ENCODE measurements at places on chromosomes 12 and 14.

GRCh38 chr12:79156846-79157463 lies 292.4 kb downstream of the SYT1 start:
- DNase-seq: no peak

- DNase-seq: no peak
Measured at GRCh38 chr14:30287579-30288445, 271.1 kb upstream of the G2E3 start.

GRCh38 chr12:61860451-61860850 lies 399.8 kb upstream of the USP15 start:
- no peak for DNase-seq

DNA sequence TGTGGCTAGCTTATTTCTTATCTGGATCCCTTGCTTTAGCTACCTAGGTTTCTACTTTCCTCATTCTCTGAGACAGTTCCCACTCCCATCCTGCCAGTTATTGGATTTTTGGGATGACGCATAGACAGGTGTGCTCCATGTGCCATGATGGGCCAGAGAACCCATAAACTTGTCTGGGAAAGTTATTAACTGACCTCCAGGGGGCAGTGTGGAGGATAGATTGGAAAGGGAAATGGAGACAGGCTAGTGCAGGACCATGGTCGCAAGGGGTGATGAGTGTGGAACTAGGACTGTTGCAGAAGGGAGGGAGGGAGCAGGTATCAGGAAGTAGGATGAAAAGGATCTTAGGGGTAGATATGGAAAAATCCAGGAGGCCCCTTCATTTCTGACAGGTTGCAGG lies 80.3 kb downstream of the ESRRB start:
- DNase-seq: no peak

DNA sequence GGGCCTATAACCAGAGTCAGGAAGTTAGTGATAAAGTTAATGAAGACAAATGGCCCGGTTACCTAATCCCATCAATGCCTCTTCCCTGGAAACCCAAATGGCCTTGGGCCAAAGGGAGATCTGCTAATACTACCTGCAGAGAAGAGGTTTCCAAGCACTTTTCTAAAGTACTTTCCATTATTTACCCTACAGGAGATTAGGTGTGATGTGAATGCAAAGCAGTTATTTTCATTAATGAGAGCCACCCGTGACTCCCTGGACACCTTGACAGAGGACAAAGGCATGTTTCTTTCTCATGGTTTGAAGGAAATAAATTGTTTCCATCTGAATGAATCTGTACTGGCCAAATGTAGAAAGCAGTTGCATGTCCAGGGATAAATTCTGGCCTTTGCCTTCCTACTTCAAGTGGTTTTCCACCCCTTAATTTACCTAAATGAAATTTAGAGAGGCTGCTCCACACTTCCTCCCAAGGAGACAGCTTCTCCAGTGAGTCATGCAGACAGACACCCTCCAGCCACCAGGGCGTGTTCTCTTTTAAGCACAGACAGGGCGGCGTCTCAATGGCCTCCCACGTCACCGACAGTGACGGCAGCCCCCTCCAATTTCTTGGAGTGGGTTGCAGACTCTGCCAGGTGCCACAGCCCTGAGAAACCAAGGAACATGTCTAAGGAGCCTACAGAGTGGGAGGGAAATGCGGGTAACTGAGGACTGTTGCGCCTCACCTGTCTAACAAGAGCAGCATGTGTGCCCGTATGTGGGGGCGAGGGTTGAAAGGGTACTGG lies 43.9 kb upstream of the GNPNAT1 start:
- no peak for DNase-seq

GRCh38 chr14:105059035-105059924 lies 6.0 kb downstream of the GPR132 start:
- DNase-seq: no peak

- peak; percentile 94 for DNase-seq
Measured at GRCh38 chr12:124916374-124917134, 2.1 kb upstream of the UBC start.

GRCh38 chr14:90319634-90320541 lies 11.9 kb downstream of the NRDE2 start:
- no peak for DNase-seq

GRCh38 chr12:93776581-93777018 lies 99.4 kb downstream of the CRADD start:
- DNase-seq: no peak

DNA sequence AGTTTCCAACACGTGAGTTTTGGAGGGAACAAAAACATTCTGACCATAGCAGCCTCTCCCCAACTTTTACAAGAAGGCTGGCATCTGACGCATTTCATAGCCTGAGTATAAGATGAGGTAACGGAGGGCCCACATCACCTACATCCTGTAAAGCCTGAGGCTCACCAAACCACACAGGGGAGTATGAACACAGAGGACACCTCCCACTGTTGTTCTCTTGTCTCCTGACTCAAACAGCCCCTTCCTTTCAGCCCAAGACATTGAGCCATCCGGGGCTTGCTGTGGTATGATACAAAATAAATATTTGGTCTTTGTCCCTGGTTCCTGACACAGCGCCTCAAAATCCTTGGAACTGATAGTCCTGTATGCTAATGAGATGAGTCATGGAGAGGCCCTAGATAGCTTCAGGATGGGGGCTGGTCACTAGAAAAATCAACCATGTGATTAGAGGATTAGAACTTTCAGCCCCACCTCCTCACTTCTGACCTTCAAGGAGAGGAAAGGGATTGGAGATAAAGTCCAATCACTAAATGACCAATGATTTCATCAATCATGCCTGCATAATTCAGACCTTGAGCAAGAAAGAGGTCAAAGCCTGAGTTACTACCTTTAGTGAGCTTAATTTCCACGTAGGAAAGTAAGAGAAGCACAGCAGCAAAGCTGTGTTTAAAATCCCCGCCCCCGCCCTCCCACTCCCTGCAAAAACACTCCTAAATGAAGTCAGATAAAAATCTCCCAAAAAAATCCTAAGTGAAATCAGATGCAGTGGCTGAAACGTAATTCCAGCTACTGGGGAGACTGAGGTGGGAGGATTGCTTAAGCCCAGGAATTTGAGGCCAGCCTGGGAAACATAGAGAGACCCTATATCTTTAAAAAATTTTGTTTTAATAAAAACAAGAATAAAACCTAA lies 236.4 kb downstream of the PCNX1 start:
- DNase-seq: no peak

GRCh38 chr12:78802593-78802992 lies 62.0 kb upstream of the SYT1 start:
- DNase-seq: no peak

DNA sequence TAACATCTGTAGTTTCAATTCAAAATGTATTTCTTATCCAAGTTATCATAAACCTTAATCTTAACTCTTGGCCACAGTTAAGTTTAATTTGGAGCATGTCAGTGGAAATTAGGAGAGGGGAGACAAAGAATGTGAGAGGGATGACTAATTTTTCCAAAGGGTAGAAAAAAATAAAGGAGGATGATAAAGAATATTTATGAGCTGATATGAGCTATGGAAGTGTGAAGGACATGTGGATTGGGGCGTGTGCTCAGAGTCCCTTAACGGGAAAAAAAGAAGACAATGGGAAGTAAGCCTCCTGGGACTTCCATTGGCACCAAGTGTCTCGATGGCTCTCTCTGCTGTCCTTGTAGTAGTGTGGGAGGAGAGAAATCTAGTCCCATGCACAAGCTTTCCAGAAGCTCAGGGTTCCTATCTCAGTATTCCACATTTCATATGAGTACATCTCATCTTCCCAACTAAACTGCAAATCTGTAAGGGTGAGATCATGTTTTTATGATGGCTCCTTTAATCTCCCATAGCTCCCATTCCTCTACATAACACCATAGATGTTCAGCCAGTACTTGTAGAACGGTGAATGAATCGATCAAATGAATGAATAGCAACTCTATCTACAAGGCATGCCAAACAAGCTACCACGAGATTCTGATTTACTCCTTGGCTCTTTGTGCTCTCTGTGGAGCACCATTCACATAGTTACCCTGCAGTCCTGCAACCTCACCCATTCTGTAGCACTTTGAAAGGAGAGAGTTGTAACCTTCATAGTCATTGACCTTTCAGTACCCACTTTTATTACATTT lies 27.4 kb downstream of the BCL2L14 start:
- DNase-seq: no peak

DNA sequence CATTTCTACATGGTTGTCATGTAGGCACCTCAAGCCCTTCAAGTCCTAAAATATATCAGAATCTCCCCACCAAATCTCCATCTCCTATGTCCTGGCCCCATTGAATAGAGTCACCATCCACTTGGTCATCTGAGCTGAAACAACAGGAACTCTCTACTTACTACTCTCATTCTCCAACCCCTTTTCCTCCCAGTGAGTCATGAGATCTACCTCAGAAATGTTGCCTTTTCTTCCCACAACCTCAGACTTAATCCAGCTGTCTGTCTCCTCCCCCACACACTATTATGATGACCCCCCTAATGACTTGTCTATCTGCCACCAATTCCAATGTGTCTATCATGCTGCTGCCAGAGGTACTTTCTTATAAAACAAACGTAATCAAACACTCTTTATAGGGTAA lies 72.3 kb upstream of the TMEM263 start:
- no peak for DNase-seq

- DNase-seq: no peak
Measured at GRCh38 chr12:109617491-109617890, 43.9 kb downstream of the MVK start.

- DNase-seq: no peak
Measured at GRCh38 chr12:129570796-129571400, 332.9 kb downstream of the TMEM132D start.

Data from vagina (tissue), 2 donors.